ENCODE measurements at places on chromosomes 1 and 21. TPM values are rescaled to one million over a fixed set of nuclear protein-coding genes. Genes with fewer than 3 reads are reported as not detected.
A peak's percentile ranks its signal among the peaks of the same experiment; 100 is the strongest.

The C4BPA gene
- total RNA-seq = not detected

DNA sequence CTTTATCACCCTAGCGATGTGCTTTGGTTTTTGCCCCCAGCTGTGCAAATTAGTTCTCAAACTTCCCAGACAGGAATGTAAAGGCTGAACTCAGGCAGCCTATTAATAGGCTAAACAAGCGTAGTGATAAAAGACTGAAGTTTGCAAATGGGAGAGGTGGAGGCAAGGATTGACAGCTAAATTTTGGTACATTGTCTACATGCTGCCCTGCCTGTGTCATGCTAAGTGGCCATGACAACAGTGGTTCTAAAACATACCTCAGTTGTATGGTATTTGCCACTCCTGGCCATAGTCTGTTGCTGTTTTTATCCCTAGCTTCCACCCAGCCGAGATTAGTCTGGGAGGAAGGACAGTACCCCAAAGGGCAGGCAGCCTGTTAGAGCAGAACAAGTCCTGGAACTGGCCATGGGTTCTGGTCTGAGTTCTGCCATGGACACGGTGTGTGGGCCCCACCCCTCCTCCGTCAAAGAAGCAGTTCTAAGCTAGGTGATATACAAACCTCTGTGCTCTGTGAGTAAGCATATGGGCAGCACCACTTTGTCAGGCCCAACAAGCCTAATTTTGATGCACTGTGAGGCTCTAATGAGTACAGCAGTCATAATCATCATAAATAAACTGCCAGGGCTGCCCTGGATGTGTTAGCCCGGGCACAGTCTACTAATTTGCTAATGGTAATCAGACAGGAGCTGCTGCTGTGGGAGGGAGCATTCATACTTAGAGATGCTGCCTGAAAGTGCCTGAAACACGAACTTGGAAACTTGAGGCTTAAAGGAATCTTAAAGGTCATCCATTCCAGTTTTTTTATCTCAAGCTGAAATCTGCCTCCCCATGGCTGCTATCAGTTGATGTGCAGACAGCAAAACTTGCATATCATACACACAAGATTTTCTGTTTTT lies 177.1 kb downstream of the HHAT start:
- DNase-seq = no peak

The LYPD8 gene
- 0.54 TPM for total RNA-seq

DNA sequence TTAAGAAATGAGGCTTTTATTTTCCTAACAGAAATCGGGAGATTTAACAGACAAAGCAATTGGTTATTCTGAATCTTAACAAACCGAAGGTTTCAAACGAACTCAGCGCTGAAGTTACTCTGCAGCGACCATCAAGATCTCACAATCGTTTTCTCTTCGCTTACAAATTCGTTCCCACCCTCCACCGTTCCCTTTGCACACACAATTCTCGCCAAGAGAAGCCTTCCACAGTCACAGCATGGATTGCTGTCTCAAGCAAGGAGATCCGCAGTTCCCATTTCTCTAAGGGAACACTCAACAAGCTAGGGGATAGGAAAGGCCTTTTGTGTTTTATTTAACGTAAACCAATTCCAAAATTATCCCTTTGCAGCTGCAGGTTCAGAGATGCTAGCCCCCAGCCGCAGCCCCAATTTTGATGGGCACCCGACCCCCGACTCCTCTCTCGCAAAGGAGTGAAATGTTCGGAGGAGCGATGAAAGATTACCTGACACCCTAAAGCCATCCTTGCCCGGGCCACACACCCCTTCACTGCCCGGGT lies 755 bp downstream of the FBXO42 start:
- DNase-seq = peak; percentile 27

DNA sequence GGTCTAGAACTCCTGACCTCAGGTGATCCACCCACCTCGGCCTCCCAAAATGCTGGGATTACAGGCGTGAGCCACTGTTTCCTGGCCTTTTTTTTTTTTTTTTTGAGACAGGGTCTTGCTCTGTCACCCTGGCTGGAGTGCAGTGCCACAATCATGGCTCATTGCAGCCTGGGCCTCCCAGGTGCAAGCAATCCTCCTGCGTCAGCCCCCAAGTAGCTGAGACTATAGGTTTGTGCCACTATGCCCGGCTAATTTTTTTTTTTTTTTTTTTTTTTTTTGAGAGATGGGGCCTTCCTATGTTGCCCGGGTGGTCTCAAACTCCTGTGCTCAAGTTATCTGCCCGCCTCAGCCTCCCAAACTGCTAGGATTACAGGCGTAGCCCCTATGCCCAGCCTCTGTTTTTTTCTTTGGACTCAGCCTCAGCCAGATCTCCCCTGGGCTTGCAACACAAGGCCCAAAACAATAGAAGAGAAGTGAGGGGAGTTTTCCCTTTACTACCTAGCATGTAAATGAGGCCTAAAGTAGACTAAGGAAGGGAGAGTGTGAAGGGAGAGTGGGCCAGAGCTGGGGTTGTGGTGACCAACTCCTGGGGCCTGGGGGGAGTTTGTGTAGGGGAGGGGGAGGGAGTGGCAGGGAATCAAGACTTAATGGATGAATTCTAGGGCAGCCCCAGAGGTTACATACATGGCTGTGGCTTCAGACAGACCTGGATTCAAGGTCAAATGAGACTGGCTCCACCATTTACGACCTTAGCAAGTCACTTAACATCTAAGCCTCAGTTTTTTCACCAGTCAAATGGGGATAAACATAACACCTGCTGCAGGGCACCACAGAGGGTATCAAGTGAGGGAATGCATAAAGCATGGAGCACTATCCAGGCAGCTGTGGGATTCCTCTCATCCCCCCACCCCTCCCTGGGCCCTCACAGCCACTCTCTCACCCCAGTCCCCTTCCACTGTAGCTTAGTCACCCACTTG lies 1.6 kb upstream of the CD52 start:
- DNase-seq = no peak

DNA sequence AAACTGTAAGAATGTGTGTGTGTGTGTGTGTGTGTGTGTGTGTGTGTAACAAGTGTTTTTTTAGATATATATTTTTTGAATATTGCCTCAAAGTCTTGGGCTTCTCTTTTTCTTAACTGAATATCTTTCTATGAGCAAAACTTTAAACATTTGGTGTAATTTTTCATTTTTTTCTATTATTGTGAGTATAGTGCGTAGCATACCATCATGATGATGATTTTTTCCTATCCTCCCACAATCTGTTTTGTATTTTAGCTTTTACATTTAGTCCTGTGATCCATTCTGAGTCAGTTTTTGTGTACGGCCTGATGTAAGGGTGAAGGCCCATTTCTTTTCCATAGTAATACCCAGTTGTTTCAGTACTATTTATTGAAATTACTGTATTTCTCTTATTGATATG lies 680.6 kb downstream of the TTLL7 start:
- DNase-seq = no peak

The PLA2G2F gene
- under 0.01 TPM for total RNA-seq

- no peak for DNase-seq
Observed at GRCh38 chr1:115176189-115176588, 86.9 kb upstream of the TSPAN2 start.

The ALPL gene
- 0.81 TPM for total RNA-seq

The PRELP gene
- total RNA-seq = under 0.01 TPM

GRCh38 chr1:29880556-29880955 lies 644.2 kb downstream of the PTPRU start:
- DNase-seq = no peak

The GJB5 gene
- not detected for total RNA-seq

DNA sequence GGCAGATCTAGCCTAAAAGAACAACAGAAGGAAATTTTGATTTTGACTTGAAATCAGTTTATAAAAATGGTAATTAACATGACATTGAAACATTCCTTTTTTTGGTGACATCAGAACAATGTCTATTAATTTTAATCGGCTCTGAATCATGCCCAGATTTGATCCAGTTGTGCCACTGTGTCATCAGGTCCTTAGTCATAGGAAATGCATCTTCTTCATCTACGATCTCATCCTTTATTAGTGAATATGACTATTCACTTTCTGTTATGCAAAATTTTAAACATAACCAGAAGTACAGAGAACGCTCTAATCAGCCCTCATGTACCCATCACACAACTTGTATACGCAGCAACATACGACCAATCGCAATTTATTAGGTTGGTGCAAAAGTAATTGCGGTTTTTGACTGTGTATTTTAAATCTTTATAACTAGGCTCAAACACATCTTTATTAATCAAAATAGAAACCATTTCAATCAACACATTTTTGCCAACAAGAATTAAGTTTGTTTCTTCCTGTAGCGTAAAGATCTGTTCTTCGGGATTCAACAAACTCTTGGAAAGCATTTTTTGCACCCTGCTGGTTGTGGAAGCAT lies 40.3 kb upstream of the TLR5 start:
- no peak for DNase-seq

The VHLL gene
- not detected for total RNA-seq

DNA sequence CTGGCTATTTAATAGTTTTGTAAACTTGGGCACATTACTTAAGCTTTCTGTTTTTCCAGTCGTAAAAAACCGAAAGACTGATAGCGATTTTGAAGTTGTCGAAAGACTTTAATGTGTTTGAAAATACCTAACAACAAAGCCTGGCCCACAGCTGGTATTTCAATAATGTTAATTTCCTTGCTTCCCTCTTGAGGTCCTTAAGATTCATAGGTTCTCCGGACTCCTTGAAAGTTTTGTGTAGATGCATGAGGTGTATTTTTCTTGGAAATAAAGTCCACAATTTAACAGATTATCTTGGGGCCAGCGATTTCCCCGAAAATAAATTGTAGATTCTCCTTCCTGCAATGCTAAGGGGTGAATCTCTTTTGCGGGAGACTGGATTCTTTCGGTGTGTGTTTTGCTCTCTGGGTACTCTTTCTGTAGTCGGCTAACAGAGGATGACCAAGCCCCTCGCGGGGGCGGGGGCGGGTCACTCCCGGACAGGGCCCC lies 735 bp upstream of the YTHDF2 start:
- no peak for DNase-seq

- DNase-seq = no peak
Observed at GRCh38 chr1:84272401-84272800, 29.1 kb upstream of the SAMD13 start.

The FCER1G gene
- 5.1 TPM for total RNA-seq

DNA sequence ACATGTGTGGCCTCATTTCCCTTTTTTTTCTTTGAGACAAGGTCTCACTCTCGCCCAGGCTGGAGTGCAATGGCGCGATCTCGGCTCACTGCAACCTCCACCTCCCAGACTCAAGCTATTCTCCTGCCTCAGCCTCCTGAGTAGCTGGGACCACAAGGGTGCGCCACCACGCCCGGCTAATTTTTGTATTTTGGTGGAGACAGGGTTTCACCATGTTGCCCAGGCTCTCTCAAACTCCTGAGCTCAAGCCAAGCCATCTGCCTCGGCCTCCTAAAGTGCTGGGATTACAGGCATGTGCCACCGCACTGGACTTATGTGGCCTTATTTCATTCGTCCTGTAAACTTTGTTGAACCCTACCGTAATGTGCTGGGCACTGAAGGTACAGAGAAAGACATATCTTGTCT lies 569 bp upstream of the WARS2 start:
- DNase-seq = peak; percentile 21

The AMY1C gene
- not detected for total RNA-seq

GRCh38 chr1:246280551-246280950 lies 226.5 kb downstream of the SMYD3 start:
- DNase-seq = peak; percentile 58

The PDPN gene
- total RNA-seq = not detected

- no peak for DNase-seq
Observed at GRCh38 chr21:45900034-45900868, 81.3 kb upstream of the COL6A1 start.

The HTR6 gene
- total RNA-seq = under 0.01 TPM

DNA sequence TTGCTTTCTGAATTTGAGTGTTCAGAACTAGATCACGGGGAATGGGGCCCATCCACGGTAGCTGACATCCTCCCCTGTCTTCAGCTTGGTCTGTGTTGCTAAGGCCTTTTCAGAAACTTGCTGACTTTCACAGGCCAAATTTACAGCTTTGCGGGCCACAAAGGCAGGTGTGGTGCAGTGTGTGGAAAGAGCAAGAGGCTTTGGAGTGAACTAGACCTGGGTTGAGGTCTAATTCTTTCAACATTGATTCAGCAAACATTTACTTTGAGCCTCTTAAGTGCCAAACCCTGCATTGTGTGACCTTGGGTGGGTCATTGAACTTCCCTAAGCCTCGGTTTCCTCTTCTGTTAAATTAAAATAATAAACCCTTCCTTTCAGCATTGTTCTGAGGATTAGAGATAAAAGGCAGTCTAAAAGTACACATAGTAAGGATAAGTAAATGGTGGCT lies 24.3 kb downstream of the STPG1 start:
- DNase-seq = no peak

- DNase-seq = no peak
Observed at GRCh38 chr1:85144351-85144750, 56.5 kb downstream of the SYDE2 start.
